ENCODE measurements at places on chromosomes 2 and 18. TPM values are rescaled to one million over a fixed set of nuclear protein-coding genes. Genes with fewer than 3 reads are reported as not detected.
A peak's percentile ranks its signal among the peaks of the same experiment; 100 is the strongest.

SCYGR4 gene
- not detected for total RNA-seq

HAT1 gene
- total RNA-seq, result 95.6 TPM

GPR35 gene
- total RNA-seq, result 7.8 TPM

GRCh38 chr2:11286749-11287148 lies 57.7 kb downstream of the ROCK2 start:
- no peak for DNase-seq
- H3K36me3 ChIP-seq, result peaks cover 39% of the 10 kb centered on the region
- H3K27ac ChIP-seq, result no peak overlapping the region
- H3K4me3 ChIP-seq, result no peak overlapping the region
- H3K27me3 ChIP-seq, result no peaks in the 10 kb centered on the region
- H3K4me1 ChIP-seq, result peaks cover 3% of the 10 kb centered on the region

DNA sequence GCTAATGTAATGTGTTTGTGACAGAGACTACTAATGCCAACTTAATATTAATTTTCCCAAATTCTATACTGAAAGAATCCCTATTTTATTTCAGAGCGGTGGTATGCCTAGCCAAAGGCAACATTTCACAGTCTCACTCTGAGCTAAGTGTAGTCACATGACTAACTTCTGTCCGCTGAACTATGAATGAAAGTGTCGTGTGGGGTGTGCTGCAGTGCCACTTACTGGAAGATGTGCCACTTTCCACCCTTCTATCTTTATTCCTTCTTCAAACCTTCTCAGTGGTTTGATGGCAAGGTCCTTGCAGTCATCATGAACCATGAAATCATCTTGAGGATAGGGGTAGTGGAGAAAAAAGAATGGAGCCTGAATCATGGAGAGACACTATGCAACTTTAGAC lies 47.3 kb upstream of the C1D start:
- no peaks in the 10 kb centered on the region for H3K4me1 ChIP-seq
- H3K4me3 ChIP-seq, result no peak overlapping the region
- no peaks in the 10 kb centered on the region for H3K27me3 ChIP-seq
- no peak for DNase-seq
- H3K27ac ChIP-seq, result no peak overlapping the region

- peaks cover 14% of the 10 kb centered on the region for H3K4me1 ChIP-seq
- no peak overlapping the region for H3K27ac ChIP-seq
Observed at GRCh38 chr2:178473931-178474330, 4.5 kb downstream of the FKBP7 start.

DNA sequence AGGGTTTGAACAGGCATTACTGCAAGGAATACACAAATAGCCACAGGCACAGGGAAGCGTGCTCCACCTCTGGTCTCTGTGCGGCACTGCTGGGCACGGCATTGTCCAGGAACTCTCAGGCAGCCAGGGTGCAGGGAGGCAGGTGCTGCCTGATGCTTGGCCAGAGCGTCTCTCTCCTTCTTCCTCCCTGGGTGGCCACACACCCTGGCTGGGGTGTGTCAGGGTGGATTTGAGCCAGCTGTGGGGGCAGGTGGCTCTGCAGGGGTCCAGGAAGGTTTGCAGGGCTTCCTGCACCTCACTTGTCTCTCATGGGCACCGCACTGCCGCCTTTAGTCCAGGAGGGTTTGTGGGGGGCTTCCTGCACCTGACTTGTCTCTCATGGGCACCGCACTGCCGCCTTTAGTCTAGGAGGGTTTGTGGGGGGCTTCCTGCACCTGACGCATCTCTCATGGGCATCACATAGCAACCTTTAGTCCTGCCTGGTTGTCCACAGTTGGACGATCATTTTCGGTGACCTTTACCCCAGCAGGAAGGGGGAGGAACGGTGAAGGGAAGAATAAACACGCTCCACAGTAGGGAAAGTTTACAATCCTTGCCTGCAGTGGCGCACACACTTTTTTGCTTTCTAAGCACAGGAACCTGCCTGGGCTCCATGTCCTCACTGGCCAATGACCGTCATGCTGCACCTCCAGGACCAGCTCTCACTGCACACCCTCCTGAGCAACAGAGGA lies 332.9 kb downstream of the EIPR1 start:
- H3K36me3 ChIP-seq, result no peaks in the 10 kb centered on the region
- no peak overlapping the region for H3K4me3 ChIP-seq
- no peaks in the 10 kb centered on the region for H3K27me3 ChIP-seq

GRCh38 chr2:233346376-233346775 lies 7.9 kb upstream of the DGKD start:
- H3K27me3 ChIP-seq, result no peaks in the 10 kb centered on the region
- no peak overlapping the region for H3K27ac ChIP-seq
- H3K36me3 ChIP-seq, result no peaks in the 10 kb centered on the region
- no peak overlapping the region for H3K4me3 ChIP-seq
- H3K4me1 ChIP-seq, result peaks cover 18% of the 10 kb centered on the region
- DNase-seq, result no peak

- H3K27me3 ChIP-seq, result no peaks in the 10 kb centered on the region
- no peak overlapping the region for H3K4me3 ChIP-seq
- H3K36me3 ChIP-seq, result no peaks in the 10 kb centered on the region
- no peaks in the 10 kb centered on the region for H3K4me1 ChIP-seq
Observed at GRCh38 chr2:222127660-222128059, 171.1 kb downstream of the PAX3 start.

- peaks cover 24% of the 10 kb centered on the region for H3K36me3 ChIP-seq
- H3K27me3 ChIP-seq, result no peaks in the 10 kb centered on the region
- H3K4me3 ChIP-seq, result peak overlapping the region; percentile 25
- H3K4me1 ChIP-seq, result peaks cover 50% of the 10 kb centered on the region
Observed at GRCh38 chr2:64698668-64699444, 45.1 kb upstream of the SERTAD2 start.

GRCh38 chr2:152858594-152859265 lies 140.3 kb downstream of the ARL6IP6 start:
- no peaks in the 10 kb centered on the region for H3K36me3 ChIP-seq
- H3K4me1 ChIP-seq, result no peaks in the 10 kb centered on the region
- no peak for DNase-seq
- no peak overlapping the region for H3K27ac ChIP-seq

DNA sequence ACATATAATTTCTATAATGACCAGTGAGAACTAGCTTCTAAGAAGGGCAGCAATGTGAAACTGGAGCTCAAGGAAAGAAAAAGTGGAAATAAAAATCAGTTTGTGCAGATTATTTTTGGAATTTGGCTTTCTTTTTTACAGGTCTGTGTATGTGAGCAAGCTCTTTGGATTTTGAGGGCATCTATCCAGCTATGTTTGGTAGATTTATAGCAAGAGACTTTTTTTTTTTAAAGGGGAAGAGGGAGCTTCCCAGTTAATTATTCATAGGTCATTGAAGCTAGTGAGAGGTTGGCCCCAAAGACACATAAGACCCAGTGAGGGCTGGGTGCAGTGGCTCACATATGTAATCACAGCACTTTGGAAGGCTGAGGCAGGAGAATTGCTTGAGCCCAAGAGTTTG lies 24.0 kb upstream of the COLEC12 start:
- DNase-seq, result no peak
- no peaks in the 10 kb centered on the region for H3K4me1 ChIP-seq
- H3K4me3 ChIP-seq, result no peak overlapping the region
- no peak overlapping the region for H3K27ac ChIP-seq
- H3K27me3 ChIP-seq, result peaks cover 10% of the 10 kb centered on the region
- H3K36me3 ChIP-seq, result no peaks in the 10 kb centered on the region

- H3K36me3 ChIP-seq, result no peaks in the 10 kb centered on the region
- H3K4me3 ChIP-seq, result no peak overlapping the region
- H3K27me3 ChIP-seq, result peaks cover 3% of the 10 kb centered on the region
- no peak for DNase-seq
- no peaks in the 10 kb centered on the region for H3K4me1 ChIP-seq
- no peak overlapping the region for H3K27ac ChIP-seq
Observed at GRCh38 chr2:219902891-219903552, 275.6 kb downstream of the SLC4A3 start.

- H3K4me1 ChIP-seq, result no peaks in the 10 kb centered on the region
- H3K27me3 ChIP-seq, result peaks cover 23% of the 10 kb centered on the region
- no peak for DNase-seq
- H3K4me3 ChIP-seq, result no peak overlapping the region
- no peaks in the 10 kb centered on the region for H3K36me3 ChIP-seq
- H3K27ac ChIP-seq, result no peak overlapping the region
Observed at GRCh38 chr2:181972431-181973170, 13.1 kb upstream of the PPP1R1C start.

DNA sequence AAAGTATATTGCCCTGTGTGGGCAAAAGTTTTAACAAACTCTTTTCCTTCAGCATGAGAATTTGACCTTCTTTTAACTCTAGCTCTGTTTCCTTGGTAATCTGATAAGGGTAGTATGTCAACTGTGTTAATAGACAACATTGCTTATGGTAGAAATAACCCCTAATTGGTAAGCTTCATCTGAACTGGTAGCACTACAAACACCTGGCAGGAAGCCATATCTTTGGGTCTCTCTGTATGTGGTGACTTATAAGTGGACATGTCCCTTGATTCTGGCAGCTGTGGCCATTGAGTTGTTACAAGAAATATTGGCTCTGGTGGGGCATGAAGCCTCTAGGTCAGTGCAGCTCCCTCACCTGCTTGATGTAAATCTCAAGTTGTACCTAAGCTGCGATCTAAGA lies 46.9 kb downstream of the MBD5 start:
- H3K27me3 ChIP-seq, result no peaks in the 10 kb centered on the region
- DNase-seq, result no peak
- H3K27ac ChIP-seq, result no peak overlapping the region
- no peaks in the 10 kb centered on the region for H3K4me1 ChIP-seq
- H3K4me3 ChIP-seq, result no peak overlapping the region

- no peaks in the 10 kb centered on the region for H3K4me1 ChIP-seq
- no peak overlapping the region for H3K27ac ChIP-seq
Observed at GRCh38 chr2:167579826-167580225, 667.6 kb downstream of the STK39 start.

DNA sequence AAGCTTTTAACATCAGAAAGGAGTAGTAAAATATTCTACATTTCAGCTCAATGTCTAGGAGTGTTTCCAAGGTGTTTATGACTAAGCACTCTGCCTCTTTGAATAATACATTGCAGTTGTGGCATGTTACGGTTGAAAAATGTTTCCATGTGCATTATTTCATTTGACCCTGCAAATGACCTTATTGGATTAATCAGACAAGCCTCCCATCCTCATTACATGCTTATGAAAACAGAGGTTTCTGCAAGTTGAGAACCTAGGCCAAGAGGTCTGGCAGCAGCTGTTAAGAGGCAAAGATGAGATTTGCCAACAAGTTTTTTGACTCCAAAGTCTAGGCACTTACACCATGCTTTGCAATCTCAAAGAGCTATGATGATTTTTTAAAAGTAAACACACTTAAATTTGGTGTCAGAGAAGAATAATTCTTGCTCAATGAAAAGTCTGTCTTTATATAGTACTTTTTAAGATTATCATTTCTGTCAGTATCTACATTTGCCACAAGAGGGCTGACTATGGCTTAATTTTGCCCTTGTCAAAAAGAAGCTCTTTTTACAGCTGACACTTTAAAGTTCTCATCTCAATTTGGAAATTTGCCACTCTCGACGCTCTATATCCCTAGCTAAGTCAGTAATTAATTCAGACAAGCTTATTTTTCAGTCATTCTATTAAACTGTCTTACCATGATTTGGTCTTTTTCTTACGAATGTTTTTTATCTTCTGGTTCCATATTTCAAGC lies 260.6 kb downstream of the PAX3 start:
- no peaks in the 10 kb centered on the region for H3K27me3 ChIP-seq
- DNase-seq, result no peak
- H3K36me3 ChIP-seq, result no peaks in the 10 kb centered on the region
- H3K4me1 ChIP-seq, result no peaks in the 10 kb centered on the region
- H3K27ac ChIP-seq, result no peak overlapping the region
- no peak overlapping the region for H3K4me3 ChIP-seq

- H3K4me3 ChIP-seq, result no peak overlapping the region
- H3K36me3 ChIP-seq, result no peaks in the 10 kb centered on the region
- DNase-seq, result no peak
- peaks cover 34% of the 10 kb centered on the region for H3K4me1 ChIP-seq
Observed at GRCh38 chr2:69676146-69676545, 32.6 kb upstream of the AAK1 start.
